ENCODE measurements at places on chromosomes 4 and X.

GRCh38 chr4:1602655-1603412, 81.3 kb downstream of the FAM53A start:
- DNase-seq = no peak

GRCh38 chrX:149043401-149043800, 461.7 kb downstream of the IDS start:
- DNase-seq = no peak

DNA sequence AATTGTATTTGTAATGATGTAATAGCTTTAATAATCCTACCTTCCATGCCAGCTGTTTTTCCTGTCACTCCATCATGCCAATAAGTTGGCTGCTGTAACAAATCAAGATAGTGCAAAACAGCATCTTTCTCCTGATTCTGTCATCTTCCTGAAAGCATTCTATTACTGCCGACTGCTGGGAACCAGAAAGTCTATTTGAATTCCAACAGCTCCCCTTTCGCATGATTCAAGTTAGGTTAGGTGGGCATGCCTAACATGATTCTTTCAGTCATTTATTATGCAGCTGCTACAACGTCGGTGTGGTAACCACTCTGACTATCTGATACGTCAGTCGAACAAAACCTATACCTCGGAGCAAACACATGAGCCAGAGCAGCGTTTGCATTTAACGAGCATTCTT, 127.9 kb upstream of the DMD start:
- DNase-seq = no peak

GRCh38 chrX:10480861-10481260, 139.5 kb downstream of the MID1 start:
- no peak for DNase-seq

DNA sequence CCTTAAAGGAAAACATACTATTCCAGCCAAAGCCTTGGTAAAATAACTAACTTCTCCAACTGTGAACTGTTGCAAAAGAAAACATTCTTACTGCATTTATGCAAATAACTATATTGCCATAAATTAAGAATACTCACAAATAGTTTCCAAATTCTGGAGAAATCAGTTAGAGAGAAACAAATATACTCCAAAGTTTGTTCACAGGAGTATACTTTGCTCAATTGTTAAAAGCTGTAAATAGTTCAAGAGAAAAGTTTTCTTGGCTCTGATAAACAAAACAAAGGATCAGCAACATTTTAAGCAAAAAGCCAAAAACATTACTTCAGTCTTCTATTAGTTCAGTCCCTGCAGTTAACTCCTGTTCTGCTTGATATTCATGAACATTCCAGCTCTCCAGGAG, 83.0 kb downstream of the EIF4E start:
- no peak for DNase-seq

DNA sequence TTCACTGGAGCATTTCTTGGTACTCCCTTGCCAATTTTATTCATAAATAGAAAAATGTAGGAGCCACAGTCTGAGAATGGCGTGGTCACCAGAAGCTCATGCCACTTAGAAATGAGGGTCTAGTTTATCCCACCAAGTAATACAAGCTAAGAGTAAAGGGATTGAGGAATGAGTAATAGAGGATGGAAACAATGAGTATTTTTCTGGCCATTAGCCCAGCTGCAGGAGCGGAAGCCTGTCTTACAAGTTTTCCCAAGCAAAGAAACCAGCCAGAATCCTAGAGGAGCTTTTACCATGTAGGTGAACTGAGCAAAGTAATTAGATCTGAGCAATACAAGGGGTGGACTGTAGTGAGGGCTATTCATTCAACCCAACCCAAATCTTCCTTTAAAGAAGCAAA, 160.7 kb upstream of the NPY2R start:
- no peak for DNase-seq

DNA sequence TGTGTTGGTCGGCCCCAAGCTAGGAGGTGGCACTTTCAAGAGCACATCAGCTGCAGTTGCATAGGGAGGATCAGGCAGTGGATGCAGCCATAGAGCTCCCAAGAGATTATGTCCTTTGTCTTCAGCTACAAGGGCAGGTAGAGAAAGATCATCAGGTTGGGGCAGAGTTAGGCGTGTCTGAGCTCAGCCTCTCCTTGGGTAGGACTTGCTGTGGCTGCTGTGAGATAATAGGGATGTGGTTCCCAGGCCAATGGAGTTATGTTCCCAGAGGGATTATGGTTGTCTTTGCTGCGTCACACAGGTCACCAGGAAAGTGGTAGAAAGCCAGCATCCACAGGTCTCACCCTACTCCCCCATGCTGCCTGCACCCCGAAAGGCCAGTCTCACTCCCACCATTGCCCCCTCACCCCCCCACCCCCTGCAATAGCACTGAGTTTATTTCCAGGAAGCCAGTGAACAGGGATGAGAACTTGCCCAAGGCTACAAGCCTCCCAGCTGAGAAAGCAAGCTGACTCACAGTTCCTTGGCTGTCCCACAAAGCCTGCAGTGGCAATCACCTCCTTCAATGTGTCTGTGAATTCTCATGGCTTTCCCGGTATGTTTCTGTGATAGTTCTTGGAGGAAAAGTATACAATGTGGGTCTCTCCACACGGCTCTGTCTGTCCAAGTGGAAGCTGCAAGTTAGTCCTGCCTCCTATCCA, 148.4 kb downstream of the STPG2 start:
- DNase-seq = no peak

- DNase-seq = no peak
Observed at GRCh38 chr4:76699751-76700310, 198.1 kb downstream of the SOWAHB start.

- no peak for DNase-seq
Observed at GRCh38 chr4:85778632-85779131, 303.7 kb downstream of the ARHGAP24 start.

- DNase-seq = no peak
Observed at GRCh38 chr4:28754376-28754775, 1893.7 kb downstream of the STIM2 start.

- no peak for DNase-seq
Observed at GRCh38 chr4:86033171-86033570, 326.7 kb downstream of the MAPK10 start.

DNA sequence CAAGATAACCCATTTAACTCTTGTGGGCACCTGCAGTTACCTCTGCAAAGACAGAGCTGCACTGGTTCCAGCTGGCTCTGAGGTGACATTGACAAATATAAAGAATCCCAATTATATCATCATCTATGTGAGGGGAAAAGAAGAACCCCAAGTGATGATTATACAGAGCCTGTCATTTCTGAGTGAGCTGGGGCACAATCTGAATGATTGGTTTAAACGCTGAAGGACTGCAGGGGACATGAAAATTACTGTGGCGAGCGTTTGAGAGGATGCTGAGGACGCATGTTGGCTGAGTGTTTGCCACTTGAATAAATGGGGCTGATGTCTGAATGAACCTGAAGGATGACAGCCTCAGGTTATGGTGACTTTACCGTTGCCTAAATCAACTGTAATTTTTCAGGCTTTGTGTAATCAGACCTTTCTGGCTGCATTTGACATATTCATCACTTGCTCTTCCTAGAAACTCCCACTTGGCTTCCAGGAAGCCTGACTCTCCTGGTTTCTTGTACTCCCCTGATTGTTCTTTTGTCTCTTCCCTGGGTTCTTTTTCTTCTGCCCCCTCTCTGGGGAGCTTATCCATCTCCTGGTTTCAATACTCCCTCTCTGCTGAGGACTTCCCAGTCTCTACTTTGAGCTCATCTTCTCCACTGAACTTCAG, 4.1 kb upstream of the HSD17B10 start:
- no peak for DNase-seq

DNA sequence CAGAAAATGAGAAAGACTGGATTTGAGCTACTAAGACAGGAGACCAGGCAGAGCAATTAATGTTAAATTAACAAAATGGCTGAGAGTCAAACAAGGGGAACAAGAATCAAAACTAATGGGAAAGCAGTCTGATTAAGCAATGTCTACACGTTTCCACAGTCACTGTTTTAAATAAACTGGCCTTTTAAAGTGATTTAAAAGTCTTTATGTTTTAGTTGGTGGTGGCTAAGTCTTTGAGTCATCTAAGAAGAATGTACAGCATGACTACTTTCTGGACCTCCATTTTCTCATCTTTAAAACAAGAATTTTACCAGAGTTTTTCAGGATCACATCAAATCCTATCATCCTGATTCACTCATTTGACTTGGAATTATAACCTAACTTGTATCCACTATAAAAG, 233.8 kb downstream of the ENOX2 start:
- no peak for DNase-seq

DNA sequence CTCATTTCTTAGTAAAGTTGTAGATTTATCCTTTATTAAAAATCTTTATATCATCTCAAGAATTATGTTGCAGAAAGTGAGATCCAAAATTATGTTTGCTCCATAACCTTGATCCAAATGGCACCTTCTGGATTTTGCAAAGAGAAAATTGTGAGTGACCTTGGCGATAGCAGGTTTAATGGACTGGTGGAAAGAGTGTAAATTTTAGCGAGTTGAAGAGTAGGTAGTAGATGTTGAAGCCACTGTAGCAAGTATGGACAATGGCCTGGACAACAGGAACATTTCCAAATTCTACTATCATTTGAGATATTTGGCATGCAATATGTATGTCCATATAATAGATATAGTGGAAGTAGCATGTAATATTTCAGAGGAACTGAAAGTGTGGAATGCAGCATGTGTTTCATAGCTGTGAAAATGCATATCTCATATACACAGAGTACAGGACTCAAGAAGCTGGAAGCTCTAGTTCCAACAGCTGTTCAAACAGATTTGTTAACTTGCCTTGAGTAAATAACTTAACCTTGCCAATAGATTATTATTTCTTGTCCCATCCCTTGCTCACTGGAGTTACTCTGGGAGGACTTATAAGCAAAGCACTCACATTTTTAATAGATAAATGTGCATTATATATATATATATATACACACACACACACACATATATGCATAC, 152.5 kb upstream of the TLL1 start:
- DNase-seq = no peak

GRCh38 chr4:111127841-111128240, 505.0 kb upstream of the PITX2 start:
- DNase-seq = no peak

DNA sequence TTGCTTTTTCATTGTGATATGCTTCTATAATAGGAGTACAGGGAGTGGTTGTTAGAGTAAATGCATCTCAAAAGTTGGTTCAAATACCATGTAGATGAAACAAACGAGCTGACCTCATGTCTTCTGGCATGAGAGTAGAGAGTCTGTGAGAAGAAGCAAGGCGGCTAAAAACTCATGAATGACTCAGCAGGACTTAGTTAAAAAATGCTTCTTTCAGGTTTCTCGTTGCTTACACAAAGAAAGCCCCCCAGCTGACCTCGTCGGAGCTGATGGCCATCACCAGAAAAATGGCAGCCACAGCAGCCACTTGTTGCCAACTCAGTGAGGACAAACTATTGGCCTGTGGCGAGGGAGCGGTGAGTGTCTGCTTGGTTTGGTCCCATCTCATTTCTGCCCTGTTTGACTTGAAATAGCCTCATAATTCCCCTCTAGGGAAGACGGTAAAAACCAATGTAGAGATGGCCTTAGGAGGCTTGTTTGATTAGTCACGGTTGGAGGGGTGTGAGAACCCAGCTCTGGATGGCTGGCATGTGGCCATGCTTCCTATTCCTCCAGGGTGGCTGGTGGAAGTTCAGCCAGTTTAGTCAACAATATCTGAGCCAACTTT, 14.5 kb downstream of the AFP start:
- DNase-seq = no peak

DNA sequence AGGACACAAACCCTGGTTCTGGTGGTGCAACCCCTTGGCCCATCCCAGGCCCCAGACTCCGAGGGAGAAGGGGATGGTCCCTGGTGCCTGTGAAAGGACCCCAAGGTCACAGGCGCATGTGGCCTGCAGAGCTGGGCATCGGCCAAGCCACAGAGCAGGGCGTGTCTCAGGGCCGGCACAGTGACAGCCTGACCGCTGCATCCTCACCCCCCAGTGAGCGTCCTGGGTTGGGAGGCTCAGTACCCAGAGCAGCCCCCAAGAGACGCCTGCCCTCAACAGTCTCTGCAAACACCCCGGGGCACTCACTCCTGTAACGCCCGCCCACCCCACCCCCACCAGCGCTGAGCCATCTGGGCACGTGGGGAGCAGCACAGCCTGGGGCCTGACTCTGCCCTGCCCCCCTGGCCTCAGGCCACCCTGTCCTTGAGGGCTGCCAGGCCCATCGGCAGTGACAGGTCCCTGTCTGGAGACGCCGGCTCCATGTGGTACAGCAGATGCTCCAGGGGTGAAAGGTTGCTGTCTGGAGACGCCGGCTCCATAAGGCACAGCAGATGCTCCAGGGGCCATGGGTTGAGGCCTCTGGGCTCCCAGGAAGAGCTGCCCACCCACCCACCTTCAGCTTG, 24.5 kb upstream of the CPLX1 start:
- DNase-seq = no peak

- DNase-seq = no peak
Observed at GRCh38 chr4:153490985-153491483, 24.9 kb downstream of the TMEM131L start.

- DNase-seq = no peak
Observed at GRCh38 chr4:185506422-185506821, 28.9 kb downstream of the PDLIM3 start.
